ENCODE measurements at places on chromosomes 2 and 18.

DNA sequence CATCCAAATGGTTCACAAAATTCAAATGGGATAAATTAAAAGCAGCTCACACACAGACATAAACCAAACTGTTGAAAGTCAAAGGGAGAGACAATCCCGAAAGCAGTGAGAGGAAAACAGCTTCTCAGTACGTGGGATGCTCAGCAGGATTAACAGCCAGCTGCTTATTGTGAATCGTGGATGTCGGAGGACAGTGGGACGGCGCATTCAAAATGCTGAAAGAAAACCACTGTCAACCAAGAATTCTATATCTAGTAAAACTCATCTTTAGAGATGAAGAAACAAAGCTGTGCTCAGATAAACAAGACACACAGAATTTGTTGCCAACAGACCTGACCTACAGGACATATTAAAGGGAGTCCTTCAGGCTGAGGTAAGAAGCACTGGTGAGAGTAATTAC lies 102.9 kb downstream of the NFATC1 start:
- no peak for DNase-seq

DNA sequence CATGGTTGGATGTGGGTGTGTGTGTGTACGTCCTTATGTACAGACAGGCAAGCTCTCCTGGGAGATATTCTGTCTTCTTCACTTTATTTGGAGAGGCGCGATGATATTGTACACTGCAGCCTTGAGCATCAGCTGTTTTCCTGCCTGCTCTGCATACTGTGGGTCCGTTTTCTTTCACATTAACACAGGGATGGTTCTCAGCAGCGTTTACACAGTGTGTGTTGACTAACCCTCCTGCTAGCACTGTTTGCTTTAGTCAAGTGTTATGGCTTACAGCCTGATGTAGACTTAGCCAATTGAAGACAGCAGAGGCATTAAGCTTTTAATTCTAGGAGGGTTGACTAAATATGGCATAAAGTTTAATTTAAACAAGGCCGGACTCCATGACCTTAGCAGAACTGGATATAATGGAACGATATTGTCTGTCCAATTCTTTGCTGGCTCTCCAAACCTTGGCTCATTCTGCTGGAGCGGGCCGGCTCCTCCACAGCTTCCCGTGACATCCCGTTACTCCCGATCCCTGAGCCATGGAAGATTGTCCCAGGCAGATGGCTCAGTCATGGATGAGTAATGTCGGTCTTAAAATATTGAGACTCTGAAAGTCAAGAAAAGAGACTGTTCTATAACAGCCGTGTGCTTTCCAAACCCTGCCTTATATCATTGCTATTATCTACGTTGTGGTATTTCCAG lies 134.7 kb downstream of the TPGS2 start:
- DNase-seq, result peak; percentile 7

DNA sequence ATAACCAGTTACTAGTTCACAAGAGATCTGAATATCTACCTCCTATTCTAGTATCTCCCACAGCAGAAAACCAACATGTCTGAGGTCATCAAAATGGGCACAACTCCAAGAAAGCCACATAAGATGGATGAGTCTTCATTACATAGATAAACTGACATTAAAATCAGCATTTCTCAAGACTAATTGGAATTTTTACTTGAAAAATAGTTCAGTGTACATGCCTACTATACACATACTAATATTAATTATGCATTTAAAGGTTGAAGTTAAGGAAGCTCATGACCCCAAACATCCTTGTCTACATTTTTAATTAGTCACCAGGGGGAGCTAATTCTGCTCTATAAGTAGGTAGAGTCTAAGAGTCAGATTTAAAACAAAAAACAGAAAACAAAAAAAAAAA lies 41.9 kb downstream of the ZNF521 start:
- DNase-seq, result peak; percentile 46

DNA sequence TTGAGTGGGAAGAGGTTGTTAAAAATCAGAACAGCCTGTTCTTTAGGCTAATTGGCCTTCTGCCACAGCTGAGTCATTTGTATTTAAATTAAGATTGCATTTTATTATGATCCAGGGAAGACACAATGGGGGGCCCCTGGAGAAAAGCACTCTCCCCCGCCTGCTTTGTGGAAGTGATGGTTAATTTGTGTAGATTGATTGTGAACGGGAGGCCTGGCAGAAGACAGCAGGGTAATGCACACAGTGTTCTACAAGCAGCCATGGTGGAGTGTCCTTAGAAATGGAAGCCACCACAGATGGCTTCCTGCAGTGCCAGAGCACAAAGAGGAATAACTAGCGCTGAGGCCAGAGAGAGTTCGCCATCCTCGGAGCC lies 19.6 kb downstream of the RAMP1 start:
- DNase-seq, result peak; percentile 71

- DNase-seq, result no peak
These were observed 244.2 kb upstream of the SALL3 start for GRCh38 chr18:78735131-78736014.

DNA sequence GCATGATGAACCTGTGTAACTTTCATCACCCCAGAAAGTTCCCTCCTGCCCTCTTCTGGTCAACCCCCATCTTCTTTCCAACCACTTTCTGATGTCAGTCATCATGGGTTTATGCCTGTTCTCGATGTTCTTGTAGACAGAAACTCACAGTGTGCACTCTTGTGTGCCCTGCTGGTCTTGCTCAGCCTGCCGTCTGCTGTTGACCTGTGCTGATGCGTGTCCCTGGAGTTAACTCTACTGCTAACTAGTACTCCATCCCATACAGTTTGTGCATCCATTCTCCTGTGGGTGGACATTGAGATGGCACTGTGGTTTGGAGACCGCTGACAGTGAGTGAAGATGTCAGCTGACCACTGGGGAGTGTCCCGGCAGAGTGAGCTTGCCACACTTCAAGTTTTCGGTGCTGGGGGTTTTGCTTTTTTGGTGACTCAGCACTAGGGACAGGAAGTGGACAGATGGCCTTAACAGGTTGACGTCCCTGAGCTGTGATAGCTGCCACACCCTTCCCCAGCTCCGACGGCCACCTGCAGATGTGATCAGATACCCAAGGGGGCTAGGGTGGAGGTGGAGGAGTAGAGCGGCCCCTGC lies 14.8 kb downstream of the KLHL29 start:
- no peak for DNase-seq

GRCh38 chr2:202014318-202014717 lies 19.3 kb upstream of the FZD7 start:
- DNase-seq, result no peak

DNA sequence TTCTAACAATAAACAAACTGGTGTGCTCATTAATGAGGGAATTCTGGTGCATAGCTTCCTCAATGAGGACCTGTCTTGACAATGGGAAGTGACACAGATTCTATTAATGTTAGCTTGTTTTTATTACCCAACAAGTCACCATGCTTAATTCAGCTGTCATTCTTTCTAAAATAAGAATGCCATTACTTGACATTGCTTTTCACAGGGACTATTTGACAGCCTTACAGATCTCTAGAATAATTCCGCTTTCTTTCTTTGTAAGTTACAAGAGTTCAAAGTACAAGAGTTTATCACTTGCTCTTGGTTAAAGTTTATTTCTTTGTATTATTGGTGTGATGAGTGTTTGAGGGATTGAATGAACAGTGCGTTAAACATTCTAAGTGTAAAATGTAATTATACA lies 127.0 kb upstream of the COL5A2 start:
- DNase-seq, result no peak

- DNase-seq, result no peak
These were observed 25.4 kb upstream of the ATP5MC3 start for GRCh38 chr2:175206866-175207265.

DNA sequence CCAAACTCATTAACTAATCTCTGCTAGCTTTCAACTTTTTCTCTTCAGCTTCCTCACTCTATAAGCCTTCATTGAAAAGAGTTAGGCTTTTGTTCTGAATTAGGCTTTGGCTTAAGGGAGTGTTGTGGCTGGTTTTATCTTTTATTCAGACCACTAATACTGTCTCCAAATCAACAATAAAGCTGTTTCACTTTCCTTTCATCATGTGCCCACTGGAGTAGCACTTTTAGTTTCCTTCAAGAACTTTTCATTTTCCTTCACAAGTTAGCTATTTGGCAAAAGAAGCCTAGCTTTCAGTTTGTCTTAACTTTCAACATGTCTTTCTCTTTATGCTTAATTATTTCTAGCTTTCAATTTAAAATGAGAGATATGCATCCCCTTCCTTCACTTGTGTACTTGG lies 271.7 kb upstream of the FSIP2 start:
- no peak for DNase-seq

DNA sequence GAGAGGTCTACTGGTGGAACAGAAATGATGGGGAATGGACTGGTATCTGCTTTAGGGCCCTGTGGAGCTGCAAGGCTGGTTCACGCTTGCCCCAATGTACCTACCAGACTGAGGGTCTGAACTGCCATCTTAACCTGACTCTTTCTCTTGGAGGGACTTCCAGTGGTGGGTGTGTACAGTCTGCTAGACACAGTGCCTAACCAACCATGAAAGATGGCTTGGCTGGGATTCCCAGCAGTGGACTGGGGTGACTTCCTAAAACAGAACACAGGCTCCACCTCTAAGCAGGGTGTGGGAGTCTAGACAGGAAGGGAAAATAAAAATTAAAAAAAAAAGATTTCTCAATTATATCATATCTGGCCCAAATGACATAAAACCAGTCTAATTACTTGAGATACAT lies 25.5 kb upstream of the MYO3B start:
- DNase-seq, result no peak

DNA sequence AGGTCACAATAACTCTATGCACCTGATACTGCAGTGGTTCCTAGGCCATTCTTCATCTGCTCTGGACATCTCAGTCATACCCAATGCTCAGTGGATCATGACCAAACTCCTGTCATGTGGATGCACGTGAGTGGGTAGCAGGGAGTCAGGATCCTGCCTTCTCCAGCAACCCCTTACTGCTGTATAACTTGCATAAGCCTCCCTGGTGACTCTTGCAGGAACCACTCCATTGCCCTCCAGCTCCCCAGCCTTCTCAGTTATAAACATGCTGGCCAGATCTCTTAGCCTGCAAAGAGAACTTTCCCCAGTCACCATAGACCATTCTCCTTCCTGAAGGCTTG lies 98.6 kb upstream of the ZNF397 start:
- DNase-seq, result no peak

- no peak for DNase-seq
These were observed 10.0 kb downstream of the KLF11 start for GRCh38 chr2:10053351-10053750.

DNA sequence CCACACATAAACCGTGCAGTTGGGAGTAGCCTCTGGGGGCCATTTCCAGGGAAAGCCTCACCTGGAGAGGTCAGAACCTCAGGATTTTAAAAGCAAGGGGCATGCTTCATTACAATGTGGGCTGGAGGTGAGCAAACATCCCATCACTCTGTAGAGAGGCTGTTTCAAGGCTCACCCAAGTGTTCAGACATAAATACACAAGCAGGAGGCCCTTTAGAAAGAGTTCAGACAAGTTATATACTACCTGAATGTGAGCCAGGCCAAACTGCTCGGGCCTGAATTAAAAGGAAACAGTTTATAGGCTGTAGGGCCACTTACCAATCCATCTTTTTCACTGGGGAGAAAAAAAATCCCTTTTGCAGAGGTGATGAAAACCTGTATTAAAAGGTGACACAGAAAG lies 540.0 kb upstream of the ZEB2 start:
- DNase-seq, result no peak

- DNase-seq, result no peak
These were observed 143.6 kb downstream of the TDRD15 start for GRCh38 chr2:21267232-21267835.

DNA sequence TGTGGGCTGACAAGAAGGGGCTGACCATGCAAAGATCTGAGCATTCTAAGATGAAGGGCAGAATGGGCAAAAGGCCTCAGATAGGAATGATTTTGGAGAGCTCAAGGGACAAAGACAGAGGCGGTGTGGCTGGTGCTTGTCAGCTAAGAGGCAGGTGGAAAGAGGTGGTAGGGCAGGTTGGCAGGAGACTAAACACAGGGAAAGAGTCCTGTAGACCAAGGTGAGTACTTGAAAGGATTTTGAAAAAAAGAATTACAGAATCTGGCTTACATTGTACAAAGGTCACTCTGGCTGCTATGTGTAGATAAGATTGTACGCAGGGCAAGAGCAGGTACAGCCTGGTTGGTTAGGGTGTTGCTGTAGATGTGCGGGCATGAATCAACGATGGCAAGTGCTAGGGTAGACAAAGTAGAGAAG lies 50.6 kb downstream of the STK39 start:
- no peak for DNase-seq

GRCh38 chr2:197628043-197628500 lies 47.3 kb downstream of the RFTN2 start:
- no peak for DNase-seq

DNA sequence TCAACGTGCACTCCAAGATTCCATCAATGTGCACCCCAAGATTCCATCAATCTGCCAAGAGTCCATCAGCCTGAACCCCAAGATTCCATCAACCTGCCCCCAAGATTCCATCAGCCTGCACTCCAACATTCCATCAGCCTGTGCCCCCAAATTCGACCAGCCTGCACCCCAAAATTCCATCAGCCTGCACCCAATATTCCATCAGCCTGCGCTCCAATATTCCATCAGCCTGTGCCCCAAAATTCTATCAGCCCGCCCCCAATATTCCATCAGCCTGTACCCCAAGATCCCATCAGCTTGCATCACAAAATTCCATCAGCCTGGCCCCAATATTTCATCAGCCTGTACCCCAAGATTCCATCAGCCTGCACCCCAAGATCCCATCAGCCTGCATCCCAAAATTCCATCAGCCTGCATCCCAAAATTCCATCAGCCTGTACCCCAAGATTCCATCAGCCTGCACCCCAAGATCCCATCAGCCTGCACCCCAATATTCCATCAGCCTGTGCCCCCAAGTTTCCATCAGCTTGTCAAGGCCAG lies 92.1 kb upstream of the PXDN start:
- no peak for DNase-seq

- DNase-seq, result no peak
These were observed 183.7 kb upstream of the COPS8 start for GRCh38 chr2:236901956-236902355.

GRCh38 chr2:58971511-58972360 lies 730.6 kb upstream of the FANCL start:
- no peak for DNase-seq

- DNase-seq, result peak; percentile 64
These were observed 210.0 kb downstream of the RBM43 start for GRCh38 chr2:151051574-151052220.

- peak; percentile 16 for DNase-seq
These were observed 107.1 kb upstream of the STK17B start for GRCh38 chr2:196278491-196278911.

GRCh38 chr18:56803051-56803450 lies 151.9 kb downstream of the WDR7 start:
- DNase-seq, result no peak

DNA sequence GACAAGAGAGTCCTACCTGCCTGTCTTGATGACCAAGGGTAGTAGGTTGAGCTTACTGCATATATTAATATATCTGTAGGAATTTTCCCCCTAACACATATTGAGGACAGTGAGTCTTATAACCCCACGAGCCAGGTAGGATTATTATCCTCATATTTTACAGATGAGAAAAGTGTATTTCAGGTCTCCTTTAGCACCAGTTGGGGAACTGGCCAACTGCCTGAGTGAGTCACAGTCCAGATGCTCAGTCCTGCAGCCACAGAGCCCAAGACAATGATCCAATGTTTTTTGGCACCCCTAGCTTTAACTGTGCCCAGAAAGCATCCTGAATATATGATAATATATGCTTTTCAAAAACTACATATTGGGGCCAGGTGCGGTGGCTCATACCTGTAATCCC lies 30.8 kb upstream of the GLS start:
- peak; percentile 51 for DNase-seq

GRCh38 chr2:714005-714741 lies 37.0 kb upstream of the TMEM18 start:
- DNase-seq, result peak; percentile 60

GRCh38 chr18:33611525-33612135 lies 33.6 kb downstream of the ASXL3 start:
- DNase-seq, result no peak

Data from fibroblast of villous mesenchyme (primary cell).